ENCODE measurements at places on chromosomes 1 and 21. TPM values are rescaled to one million over a fixed set of nuclear protein-coding genes. Genes with fewer than 3 reads are reported as not detected.

DNA sequence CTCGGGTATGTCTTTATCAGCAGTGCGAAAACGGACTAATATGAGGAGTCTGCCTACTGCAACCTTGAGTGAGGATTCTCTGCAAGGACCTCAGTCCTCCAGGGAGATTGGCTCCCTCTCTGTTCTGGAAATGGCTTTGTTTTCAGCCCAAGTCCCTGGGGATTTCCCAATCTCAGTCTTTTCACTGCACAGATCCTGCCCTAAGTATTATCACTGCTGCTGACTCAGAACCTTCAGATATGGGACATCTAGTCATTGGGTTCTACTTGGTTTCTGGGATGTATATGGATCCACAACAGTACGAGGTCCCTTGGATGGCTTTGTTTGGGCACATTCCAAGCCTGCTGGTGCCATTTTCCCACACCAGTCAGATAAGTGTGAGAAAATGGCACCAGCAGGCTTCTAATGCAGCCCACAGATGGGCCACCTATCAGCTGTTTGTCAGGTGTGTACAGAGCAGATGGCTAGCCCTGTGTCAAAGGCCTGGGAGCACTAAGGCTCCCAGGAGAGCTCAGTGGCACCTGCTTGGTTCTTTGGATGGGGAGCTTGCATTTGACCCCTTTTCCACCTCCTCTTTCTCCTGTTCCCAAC is 27.4 kb downstream of the ELF3 start:
- no peak for DNase-seq

The PRDM16 gene
- total RNA-seq = 0.29 TPM

GRCh38 chr1:75992312-75992711 is 60.1 kb upstream of the ASB17 start:
- DNase-seq = no peak

The WLS gene
- total RNA-seq = 27.3 TPM

GRCh38 chr21:32867597-32867996 is 96.0 kb upstream of the PAXBP1 start:
- no peak for DNase-seq

The CLDN17 gene
- not detected for total RNA-seq

The OR14K1 gene
- not detected for total RNA-seq

The TAS1R1 gene
- not detected for total RNA-seq

GRCh38 chr1:220810963-220811362 is 24.2 kb downstream of the MTARC1 start:
- no peak for DNase-seq

DNA sequence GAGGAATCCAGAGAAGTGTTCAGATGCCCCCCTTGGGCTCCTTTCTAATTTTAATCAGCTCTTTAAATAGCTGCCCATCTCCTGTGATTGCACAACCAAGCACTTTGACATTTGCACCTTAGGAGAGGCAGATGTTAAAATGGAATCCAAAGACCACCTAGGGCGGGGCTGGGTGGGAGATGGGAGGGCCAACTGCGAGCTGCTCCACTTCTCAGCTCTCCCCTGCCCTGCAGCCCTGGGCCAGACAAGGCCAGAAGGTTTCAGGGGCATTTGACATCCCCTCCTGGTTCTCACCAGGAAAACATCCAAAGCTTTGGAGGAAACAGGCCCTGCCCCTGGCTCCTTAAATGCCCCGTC is 106.9 kb downstream of the DHRS3 start:
- DNase-seq = no peak

The GUCA2A gene
- total RNA-seq = not detected

GRCh38 chr1:31633117-31633516 is 11.6 kb downstream of the PEF1 start:
- DNase-seq = peak; percentile 8

GRCh38 chr1:65964123-65964522 is 171.4 kb downstream of the PDE4B start:
- no peak for DNase-seq

DNA sequence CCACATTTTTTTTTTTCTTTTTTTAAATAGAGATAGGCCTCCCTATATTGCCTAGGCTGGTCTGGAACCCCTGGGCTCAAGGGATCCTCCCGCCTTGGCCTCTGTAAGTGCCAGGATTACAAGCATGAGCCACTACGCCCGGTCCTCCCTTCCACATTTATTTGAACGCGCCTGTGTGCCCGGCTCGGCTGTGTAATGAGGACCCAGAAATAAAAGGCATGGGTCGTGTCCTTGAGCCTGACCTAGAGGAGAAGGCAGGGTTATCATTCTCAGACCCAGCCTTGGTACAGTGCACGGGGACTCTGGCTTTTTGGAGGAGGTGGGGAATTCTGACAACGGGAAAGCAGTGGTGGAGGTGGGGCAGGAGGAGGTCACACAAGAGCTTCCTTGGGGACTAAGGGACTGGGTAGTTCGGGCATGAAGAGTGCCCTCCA is 841 bp downstream of the CENPF start:
- DNase-seq = no peak

DNA sequence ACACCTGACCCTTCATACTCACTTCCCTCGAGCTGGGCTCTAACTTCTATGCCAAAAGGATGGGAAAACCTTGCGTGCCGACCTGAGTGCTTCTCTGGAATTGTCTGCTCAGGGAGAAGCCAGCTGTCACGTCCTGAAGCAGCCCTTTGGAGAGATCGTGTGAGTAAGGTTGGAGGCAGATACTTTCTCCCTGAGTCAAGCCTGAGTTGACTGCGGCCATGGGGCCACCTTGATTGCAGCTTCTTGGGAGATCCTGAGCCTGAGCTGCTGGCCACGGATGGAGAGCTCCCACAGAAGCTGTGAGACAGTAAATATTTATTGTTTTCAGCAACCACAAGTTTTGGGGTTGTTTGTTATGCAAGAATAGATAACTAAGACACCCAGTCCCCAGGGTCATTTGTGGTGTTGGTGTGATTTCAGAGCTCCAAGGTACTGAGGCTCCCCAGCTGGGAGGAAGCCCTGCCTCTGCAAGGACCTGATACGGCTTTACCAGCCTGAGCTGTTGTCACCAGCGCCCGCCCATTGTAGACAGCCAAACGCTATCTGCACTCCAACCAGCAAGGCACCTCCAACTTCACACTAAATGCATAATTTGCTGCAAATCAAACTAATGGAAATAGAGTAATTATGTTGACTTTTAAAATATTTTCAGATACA is 531.6 kb downstream of the PTPRU start:
- DNase-seq = no peak

DNA sequence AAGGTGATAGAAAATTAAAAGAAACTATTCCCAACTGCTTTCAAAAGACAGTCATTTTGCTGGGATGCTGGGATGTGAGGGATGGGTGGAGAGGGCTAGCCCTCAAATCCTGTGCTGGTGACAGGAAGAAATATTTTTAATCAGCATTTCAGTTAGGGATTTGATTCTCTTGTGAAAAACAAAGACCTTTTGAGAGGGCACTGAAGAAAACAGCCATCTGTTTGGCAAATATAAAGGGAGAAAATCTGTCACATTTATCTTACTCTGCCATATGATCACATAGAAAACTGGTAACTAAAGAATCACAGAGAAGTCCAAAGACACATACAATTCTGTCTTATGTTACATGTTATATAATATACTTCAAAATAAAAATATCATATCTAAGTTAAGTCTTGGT is 12.3 kb downstream of the STXBP3 start:
- no peak for DNase-seq

- DNase-seq = no peak
These were observed 124.4 kb downstream of the TOMM20 start for GRCh38 chr1:235004276-235004675.

The EPS8L3 gene
- total RNA-seq = 0.15 TPM

The ANKRD65 gene
- 0.15 TPM for total RNA-seq

- DNase-seq = no peak
These were observed 86.8 kb downstream of the COL24A1 start for GRCh38 chr1:86069757-86070145.

- DNase-seq = no peak
These were observed 7.2 kb downstream of the AGMAT start for GRCh38 chr1:15577691-15578090.

- DNase-seq = no peak
These were observed 173.7 kb upstream of the COA6 start for GRCh38 chr1:234199476-234200127.

The CD48 gene
- not detected for total RNA-seq

DNA sequence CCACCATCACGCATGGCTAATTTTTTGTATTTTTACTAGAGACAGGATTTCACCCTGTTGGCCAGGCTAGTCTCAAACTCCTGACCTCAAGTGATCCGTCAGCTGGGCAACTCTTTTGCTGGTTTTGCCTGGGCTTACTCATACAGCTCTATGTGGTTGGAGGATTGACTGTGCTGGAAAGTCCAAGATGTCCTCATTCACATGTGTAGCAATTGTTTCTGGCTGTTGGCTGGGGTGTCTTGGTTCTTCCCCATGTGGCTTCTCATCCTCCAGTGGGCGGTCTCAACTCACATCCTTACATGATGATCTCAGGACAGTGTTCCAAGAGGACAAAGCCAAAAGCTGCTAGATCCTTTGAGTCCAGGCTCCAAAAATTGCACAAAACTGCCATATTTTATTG is 53.3 kb downstream of the TEX35 start:
- DNase-seq = no peak

- DNase-seq = no peak
These were observed 25.9 kb downstream of the IVNS1ABP start for GRCh38 chr1:185291159-185291558.

- DNase-seq = peak; percentile 84
These were observed 87.5 kb upstream of the RHOU start for GRCh38 chr1:228647523-228648444.

DNA sequence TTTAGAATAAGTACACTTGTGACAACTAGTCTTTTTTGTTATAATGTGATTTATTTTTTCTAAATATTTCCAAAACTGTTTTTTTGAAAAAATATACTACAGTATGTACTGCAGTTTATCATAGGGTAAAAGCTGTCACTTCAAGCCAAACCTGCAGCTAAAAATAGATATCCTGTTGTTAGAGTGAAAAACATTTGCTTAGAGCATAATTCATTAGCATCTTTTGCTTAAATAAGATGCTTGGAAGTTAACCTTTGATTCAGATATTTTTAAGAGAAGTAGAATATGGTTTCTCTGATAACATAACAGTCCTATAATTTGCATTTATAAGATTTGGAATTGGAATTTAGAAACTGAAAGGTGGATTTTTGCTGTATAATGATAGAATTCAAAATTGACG is 21.5 kb downstream of the PRKACB start:
- no peak for DNase-seq

GRCh38 chr1:225532240-225532944 is 104.6 kb upstream of the LBR start:
- DNase-seq = no peak

The KRTAP11-1 gene
- total RNA-seq = not detected

- no peak for DNase-seq
These were observed 2.5 kb upstream of the ST3GAL3 start for GRCh38 chr1:43704838-43705237.

- no peak for DNase-seq
These were observed 1.1 kb downstream of the C1orf56 start for GRCh38 chr1:151048645-151049032.

DNA sequence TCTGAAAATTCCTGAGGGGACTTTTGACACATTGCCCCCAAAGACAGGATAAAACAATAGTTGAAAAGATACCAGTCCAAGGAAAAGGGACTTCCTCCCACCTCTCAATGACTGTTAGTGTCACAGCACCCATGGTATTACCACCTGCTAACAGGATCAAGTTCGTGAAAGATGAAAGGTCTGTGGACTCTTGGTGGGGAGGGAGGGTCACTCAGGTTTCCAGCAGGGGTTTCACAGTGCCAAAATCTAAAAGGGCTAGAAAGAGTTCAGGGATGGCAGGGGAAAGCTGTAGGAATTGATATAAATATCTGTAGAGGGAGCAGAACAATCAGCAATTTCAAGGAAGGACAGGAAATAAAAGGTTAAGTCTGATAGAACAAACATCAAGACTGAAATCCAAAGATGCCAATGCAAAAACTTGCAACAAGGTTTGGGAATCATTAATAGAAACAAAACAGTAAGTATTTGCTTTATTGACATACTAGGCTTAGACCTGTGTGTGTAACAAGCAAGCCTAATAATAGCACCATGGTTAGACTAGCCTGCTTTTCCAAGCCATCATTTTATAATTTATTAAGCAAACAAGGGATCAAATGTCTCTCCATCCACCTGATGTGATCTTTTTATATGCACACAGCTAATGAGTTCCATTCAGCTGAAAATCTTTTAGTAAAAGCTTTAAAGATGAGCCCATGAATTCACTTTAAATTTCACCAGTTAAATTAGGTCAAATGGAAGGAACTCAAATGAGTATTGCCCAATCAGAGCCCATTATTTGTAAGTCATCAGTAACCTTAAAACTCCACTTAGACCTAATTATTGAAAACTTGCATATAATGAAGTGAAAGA is 3.7 kb downstream of the MCL1 start:
- no peak for DNase-seq

The BRDT gene
- not detected for total RNA-seq

- no peak for DNase-seq
These were observed 15.7 kb downstream of the FOXJ3 start for GRCh38 chr1:42319128-42319851.

DNA sequence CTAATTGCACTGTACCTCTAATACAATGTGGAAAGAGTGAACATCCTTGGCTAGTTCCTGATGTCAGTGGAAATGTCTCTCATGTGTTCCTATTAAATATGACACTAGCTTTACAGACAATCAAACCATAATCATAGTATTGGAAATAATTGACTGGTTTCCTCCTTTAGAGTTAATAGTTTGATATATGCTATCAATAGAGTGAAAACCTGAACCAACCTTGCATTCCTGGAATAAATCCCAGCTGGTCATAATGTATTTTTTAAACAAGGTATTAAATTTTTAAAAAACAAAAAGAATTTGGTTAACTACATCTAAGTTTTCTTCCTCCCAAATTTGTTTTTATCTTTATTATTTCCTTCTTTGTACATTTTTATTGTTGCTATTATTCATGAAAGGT is 226.1 kb downstream of the SLC45A1 start:
- DNase-seq = no peak

The LDLRAD1 gene
- not detected for total RNA-seq

DNA sequence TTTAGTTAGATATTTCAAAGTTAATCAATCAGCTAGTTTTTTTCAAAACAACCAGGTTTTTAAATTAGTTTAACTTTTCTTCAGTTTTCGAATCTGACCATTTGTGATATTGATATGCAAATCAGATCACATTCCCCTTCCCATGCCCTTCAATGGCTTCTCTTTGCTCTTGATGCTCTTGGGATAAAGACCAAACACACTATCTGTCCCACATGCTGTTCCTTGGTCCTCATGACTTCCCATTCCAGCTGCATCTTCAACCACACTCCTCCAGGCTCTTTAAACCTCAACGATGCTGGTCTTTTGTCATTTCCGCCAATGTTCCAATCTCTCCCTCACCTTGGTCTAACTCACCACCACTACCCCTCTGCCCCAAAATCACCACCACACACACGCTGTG is 285.8 kb downstream of the LMX1A start:
- DNase-seq = no peak

The KRTAP7-1 gene
- total RNA-seq = not detected

The NBPF4 gene
- not detected for total RNA-seq

The TTC24 gene
- not detected for total RNA-seq
